K562 (cell line): ENCODE measurements at places on chromosomes 16 and 17. TPM values are rescaled to one million over a fixed set of nuclear protein-coding genes. Genes with fewer than 3 reads are reported as not detected.

TMEM88 gene
- 1.0 and 1.4 TPM in 2 replicates for total RNA-seq

PRR11 gene
- 41.5 and 46.4 TPM in 2 replicates for total RNA-seq

DPEP3 gene
- total RNA-seq, result not detected in 2 replicates

GRCh38 chr17:82957469-82957795 lies 117.6 kb upstream of the ZNF750 start:
- DNase-seq, result no peak

GRCh38 chr17:79806863-79807720 lies 10.2 kb upstream of the CBX8 start:
- no peak for DNase-seq

DNA sequence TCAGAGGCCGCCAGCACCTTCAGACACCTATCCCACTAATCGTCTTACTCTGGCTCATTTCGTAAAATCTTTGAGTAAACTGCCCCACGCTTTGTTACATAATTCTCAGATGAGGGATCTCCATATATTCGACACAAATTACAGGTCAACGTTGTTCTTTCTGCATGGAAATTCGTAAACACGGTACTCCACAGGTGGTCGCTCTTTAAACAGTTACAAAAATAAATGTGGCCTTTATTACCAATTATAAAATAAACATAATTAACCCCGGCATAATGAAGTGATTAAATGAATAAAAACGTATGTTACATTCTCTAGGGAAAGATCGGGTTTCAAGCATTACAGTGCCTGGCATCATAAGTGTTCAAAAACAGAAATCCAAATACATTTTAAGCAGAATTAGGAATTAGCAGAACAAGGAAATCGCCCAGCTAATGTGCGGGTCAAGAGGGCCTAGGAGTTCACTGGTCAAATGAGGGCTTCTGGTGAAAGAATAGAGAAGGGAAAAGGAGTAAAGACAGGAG lies 943 bp upstream of the PIP4K2B start:
- no peak for DNase-seq

GRCh38 chr17:35486920-35487732 lies 38.6 kb upstream of the SLFN13 start:
- peak; percentile 23 for DNase-seq

DNA sequence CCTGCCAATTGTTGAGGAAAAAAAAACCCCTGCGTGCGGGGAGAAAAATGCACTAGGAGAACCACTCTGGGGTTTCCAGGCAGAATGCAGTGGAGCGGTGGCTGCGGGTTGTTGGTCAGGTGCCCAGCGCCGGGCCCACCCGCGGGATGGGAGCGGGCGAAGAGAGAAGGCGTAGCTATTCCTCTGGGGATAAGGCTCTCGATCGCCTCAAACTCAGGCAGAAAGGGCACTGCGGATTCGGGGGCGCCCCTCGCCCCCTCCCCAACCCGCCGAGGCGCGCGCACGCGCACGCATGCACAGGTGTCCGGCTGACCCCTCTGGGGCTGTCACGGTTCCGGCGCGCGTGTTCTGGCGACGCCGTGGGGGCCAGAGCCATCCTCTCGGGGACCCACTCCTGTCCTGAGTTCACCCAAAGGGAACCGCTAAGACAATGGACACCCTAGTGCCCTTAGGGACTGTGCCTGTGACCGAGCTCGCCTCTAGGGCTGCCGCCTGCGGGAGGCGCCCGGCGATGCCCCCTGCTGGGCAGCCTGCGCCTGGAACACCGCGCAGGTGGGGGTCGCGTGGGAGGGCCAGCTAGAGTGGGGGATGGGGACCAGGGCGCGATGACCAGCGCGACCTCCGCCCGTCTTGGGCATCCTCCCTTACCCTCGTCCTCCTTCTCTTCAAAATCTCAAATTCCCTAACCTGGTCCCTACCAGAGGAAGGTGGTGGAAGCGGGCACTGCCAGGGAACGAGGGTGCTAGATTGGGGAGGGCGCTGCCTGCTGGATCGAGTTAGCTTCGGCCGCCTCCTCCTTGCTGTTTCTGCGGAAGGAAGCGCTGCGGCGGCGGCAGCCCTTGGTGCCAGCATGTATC lies 14.4 kb upstream of the CBX8 start:
- peak; percentile 77 for DNase-seq
